Right cardiac atrium (tissue), 5 donors: ENCODE measurements at places on chromosomes 11 and 22. TPM values are rescaled to one million over a fixed set of nuclear protein-coding genes. Genes with fewer than 3 reads are reported as not detected.

The CD3E gene
- total RNA-seq: 1.2 TPM

The RFPL1 gene
- not detected for total RNA-seq

- DNase-seq: no peak
These were observed 1.1 kb downstream of the TRIM22 start for GRCh38 chr11:5690736-5691135.

The RAG1 gene
- 0.88 TPM for total RNA-seq
